HCT116 (cell line): ENCODE measurements at places on chromosomes 3 and 15.

GRCh38 chr3:184003187-184003967 is 14.3 kb downstream of the ABCC5 start:
- no peak for DNase-seq

DNA sequence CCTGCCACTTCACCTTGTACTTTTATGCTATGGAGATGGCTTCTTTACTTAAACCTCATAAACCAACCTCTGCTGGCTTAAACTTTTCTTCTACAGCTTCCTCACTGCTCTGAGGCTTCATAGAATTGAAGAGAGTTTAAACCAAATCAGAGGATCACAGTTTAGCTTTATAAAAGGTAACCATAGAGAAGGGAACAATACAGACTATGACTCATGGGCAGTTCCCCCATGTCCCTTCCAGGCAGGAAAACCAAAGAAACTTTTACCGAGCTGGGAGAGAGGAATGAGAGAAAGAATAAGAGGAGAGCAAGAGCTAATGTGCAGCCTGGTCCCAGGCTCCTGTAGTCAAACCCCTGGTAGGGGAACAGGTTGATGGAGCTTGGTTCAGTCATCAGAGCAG is 53.9 kb upstream of the NEDD4 start:
- no peak for DNase-seq

- no peak for DNase-seq
Observed at GRCh38 chr3:128432971-128433836, 33.5 kb downstream of the DNAJB8 start.

GRCh38 chr3:136750209-136750896 is 1.8 kb downstream of the STAG1 start:
- DNase-seq: no peak

DNA sequence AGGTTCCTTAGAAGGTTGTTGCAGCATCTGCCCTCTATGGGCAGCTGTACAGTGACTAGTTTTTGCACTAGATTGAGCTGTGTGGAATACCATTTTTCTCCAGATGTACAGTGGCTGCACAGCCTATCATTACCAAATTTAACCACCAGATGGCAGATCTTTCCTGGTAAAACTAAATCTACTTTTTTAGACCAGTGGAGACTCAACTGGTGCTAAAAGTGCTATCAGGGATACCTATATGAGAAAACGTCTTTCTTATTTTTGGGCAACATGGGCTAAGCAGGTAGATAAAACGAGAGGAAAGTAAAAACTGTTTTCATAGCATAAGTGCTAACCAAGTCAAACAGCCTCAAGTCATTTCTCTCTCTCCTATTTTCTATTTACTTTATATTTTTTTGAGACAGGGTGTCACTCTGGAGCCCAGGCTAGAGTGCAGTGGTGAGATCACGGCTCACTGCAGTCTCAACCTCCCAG is 21.2 kb downstream of the IGSF10 start:
- peak; percentile 53 for DNase-seq

GRCh38 chr15:70741107-70741531 is 22.2 kb downstream of the UACA start:
- peak; percentile 31 for DNase-seq

DNA sequence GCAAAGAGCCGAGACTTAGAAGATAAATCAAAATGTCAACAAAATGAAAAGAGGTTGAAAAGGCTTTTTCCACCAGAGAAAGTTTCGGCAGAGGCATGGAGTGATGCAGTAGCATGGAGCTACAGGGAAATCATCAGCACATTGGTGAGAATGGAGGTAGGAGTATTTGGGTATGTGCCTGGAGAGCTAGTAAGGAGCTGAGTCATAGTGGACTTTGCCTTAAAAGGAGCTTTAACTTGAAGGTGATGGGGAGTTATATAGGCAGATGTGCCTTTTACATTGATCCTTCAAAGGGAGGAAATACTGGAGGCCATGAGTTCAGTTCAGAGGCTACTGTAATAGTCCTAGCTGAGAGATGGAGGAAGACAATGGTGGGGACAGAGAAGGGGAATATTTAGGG is 44.3 kb downstream of the IL5RA start:
- DNase-seq: no peak

GRCh38 chr15:41809526-41810220 is 18.2 kb upstream of the JMJD7 start:
- no peak for DNase-seq

GRCh38 chr3:70811880-70812279 is 499.4 kb upstream of the MDFIC2 start:
- DNase-seq: no peak

DNA sequence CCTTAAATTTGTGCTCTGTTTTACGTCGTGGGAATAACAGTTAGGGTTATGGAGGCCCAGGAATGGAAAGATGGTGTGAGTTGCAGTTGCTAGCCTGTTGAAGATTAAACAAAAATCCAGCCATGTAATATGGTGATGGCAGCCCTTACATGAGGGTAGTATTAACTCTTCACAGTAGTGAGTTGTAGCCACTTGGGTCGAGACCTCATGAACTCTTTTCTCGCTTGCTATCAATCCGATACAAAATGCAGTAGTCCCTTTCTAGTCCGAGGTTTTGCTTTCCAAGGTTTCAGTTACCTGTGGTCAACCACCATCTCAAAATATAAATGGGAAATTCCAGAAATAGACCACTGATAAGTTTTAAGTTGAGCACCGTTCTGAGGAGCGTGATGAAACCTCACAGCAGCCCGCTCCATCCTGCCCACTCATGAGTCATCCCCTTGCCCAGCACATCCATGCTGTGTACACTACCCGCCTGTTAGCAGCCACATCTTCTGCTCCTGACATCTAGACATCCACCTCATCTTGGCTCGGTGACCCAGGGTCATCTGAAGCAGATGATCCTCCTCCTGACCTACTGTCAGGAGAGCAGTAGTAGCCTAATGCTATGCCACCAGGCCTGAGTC is 177.9 kb downstream of the CDIN1 start:
- DNase-seq: no peak

- no peak for DNase-seq
Observed at GRCh38 chr3:17357035-17357710, 385.3 kb downstream of the TBC1D5 start.

DNA sequence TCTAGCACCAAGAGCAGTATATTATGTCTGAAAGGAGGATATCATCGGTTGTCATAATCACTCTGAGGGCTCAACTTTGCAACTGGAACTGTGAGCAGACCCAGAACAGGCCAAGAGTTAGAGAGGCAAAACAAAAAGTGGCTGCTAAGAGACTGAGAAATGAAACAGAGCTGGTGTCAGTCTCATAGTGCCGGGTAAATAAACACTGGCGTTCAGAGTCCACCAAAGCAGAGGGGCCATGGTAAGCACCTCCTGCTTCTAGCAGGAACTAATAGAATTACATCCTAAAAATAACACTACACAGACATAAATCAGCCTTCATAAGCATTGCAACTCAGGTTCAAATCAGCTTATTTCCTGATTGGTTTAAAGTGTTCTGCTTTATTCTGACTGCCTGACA is 10.3 kb upstream of the IL12A start:
- DNase-seq: no peak

DNA sequence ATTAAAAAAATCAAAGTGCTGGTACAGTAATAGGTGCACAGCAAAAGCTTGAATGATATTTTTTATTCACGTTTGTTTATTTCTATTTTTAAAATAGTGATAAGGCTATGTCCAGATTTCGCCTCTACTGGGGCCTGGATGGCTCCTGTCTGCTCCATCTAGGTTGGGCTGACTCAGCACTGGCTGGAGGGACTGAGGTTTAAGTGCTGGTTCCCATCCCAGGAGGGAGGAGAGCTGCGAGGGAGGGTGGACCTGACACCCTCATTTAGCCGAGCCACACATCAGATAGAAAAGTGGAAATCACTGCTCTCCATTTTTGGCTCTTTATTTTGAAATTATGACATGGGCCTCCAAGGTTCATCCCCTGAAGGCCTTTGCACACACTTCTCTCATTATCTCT is 95.4 kb upstream of the AGBL1 start:
- no peak for DNase-seq

GRCh38 chr15:97680606-97681220 is 279.8 kb upstream of the ARRDC4 start:
- no peak for DNase-seq

DNA sequence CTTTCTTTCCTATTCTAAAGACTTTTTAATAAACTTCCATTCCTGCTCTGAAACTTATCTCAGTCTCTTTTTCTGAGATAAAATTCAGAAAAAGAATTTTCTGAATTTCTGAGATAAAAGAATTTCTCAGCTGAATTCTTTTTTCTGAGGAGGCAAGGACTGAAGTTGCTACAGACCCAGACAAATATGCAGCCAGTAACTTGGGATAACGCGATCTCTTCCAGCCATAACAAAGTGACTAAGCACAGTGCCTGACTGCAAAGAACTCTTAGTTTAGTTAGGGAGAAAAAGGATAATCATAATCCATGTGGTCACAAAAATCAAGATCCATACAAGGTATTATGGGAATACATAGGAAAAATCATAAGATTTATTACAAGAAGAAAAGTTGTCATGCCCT is 222.0 kb upstream of the GAP43 start:
- no peak for DNase-seq

DNA sequence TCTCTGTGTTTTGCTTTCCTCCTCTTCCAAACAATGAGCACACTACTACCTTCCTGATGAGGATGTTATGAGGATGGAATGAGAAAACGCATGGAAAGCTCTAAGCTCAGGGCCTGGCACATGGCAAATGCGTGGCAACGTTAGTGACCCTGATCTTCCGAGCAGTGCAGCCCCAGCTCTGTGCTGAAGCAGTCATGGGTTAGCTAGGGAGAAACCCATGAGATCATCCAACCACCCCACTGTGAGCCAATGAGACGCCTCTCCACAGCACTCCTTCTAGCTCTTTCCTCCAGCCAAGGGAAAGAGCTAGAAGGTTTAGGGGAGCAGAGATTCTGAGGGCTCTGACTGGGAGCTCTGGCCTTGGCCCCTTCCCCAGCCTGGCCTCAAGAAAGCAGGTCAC is 4.5 kb downstream of the CPN2 start:
- DNase-seq: no peak

DNA sequence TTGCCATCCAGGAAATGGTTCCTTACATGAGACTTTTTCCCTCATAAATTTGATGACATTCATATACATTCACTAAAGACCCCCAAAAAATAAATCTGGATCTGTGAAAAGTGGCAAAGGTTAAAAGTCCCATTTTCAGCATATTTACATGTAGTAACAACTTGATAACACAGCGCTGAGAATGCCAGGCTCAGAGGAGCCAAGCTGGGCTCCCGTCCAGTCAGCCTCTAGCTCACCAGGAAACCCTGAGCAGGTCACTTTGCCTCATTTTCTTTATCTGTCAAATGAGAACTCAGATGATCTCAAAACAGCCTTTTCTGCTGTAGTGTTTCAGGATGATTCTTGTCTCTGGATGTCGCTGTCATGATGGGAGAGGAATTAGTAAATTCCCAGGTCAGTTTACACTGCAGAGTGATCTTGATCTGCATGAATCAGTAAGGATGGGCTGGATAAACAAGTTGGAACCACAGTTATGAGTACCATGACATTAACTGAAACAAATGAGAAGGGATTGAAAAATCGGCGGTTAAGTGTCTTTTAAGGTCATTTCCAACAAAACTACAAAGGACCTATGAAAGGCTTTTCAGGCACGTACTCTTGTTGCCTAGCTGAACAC is 82.8 kb downstream of the PPARG start:
- no peak for DNase-seq

DNA sequence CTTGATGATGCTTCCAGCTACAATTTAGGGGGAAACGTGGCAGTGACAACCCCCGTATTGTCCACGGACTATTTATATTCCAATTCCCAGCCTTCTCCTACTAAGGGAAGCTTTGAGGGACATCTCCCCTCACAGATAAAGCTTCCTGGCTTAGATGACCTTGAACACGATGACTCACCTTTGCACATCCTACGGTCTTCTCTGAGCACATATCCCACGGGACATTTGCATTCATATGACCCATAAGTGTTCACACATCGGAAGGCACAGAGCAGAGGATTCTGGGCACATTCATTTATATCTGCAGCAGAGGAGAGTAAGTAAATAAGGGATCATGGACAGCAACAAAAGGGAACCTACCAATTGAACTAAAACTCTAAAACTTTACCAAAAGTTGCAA is 101.5 kb downstream of the DUT start:
- no peak for DNase-seq

GRCh38 chr3:71063773-71064290 is 519.7 kb downstream of the FOXP1 start:
- no peak for DNase-seq

GRCh38 chr15:101613130-101614000 is 38.8 kb downstream of the TM2D3 start:
- DNase-seq: no peak

GRCh38 chr15:56806148-56806536 is 72.8 kb upstream of the ZNF280D start:
- DNase-seq: no peak

GRCh38 chr3:148101061-148101460 is 596.6 kb upstream of the AGTR1 start:
- DNase-seq: no peak

GRCh38 chr3:69413551-69414207 is 27.8 kb upstream of the FRMD4B start:
- DNase-seq: no peak

- DNase-seq: no peak
Observed at GRCh38 chr3:194271460-194272035, 79.6 kb downstream of the CPN2 start.

GRCh38 chr15:71252044-71252739 is 136.9 kb downstream of the THSD4 start:
- DNase-seq: peak; percentile 83

DNA sequence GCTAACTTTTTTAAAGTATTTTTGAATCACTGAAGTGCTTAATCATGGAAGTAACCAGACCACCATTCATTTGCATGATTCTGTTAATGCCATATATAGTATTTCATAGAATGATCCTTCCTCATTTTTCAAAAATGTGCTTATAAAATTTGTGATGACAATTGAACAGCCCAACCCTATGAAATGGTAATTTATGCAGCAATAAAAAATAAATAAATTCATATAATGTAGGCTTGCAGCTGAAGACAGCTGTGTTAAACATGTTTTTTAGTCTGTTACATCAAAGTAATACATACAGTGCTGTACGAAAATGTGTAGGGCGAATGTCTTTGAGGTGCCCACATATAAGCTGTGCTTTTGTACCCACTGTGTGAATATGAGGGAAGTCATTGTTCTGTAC is 131.7 kb downstream of the FILIP1L start:
- DNase-seq: no peak
